ENCODE measurements at places on chromosomes 1 and 21. TPM values are rescaled to one million over a fixed set of nuclear protein-coding genes. Genes with fewer than 3 reads are reported as not detected.

The RAD54L gene
- 6.7 TPM for polyA plus RNA-seq

The LRIF1 gene
- 8.6 TPM for polyA plus RNA-seq

The C1orf115 gene
- 11.9 TPM for polyA plus RNA-seq

The KCNN3 gene
- 11.8 TPM for polyA plus RNA-seq

The GJA5 gene
- 16.6 TPM for polyA plus RNA-seq

- no peak for DNase-seq
Observed at GRCh38 chr1:68623700-68624099, 126.8 kb upstream of the DEPDC1 start.

DNA sequence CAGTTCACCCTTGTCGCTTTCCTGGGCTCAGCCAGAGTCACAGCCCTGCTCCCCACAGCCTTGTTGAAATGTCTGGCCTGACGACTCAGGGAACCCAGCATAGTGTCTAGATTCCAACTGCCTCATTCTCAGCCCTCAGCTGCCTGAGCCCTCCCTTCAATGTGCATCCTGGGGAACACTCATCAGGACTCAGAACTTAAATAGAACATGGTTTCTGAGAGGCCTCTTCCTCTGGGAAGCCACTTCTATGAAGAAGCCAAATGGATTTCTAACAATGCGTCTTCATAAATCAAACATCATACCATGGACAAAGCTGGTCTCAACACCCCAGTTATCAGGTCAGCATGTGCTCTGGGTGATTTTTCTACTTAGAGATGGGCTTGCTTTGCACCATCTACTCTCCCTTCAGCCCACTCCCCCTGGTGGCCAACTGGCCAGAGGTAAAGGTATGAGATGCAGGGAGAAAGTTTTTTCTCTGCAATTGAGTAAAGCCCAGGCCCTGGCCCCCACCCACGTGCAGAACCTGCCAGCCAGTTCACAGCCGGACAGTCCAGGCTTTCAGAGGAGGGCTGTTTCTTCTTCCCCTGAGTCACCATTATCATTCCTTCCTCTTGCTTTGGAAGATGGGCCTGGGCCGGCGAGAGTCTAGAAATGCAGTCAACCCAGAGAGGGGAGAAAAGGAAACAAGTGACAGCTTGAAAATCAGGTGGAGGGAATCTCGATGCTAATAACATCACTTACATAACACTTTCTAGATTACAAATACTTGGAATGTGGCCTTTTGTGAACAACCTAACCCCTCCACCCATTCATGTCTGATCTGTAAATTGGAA is 32.1 kb downstream of the CD244 start:
- peak; percentile 8 for DNase-seq

GRCh38 chr1:223082914-223083313 is 60.1 kb downstream of the TLR5 start:
- DNase-seq, result no peak

GRCh38 chr1:27789540-27790041 is 16.6 kb downstream of the STX12 start:
- no peak for DNase-seq

GRCh38 chr1:152502496-152503180 is 8.0 kb upstream of the LCE5A start:
- DNase-seq, result no peak

- no peak for DNase-seq
Observed at GRCh38 chr1:20588634-20589225, at the start of gene CDA. CDA (plus strand) TSS chr1:20589097; CDS start chr1:20589130, 33 bp downstream.

DNA sequence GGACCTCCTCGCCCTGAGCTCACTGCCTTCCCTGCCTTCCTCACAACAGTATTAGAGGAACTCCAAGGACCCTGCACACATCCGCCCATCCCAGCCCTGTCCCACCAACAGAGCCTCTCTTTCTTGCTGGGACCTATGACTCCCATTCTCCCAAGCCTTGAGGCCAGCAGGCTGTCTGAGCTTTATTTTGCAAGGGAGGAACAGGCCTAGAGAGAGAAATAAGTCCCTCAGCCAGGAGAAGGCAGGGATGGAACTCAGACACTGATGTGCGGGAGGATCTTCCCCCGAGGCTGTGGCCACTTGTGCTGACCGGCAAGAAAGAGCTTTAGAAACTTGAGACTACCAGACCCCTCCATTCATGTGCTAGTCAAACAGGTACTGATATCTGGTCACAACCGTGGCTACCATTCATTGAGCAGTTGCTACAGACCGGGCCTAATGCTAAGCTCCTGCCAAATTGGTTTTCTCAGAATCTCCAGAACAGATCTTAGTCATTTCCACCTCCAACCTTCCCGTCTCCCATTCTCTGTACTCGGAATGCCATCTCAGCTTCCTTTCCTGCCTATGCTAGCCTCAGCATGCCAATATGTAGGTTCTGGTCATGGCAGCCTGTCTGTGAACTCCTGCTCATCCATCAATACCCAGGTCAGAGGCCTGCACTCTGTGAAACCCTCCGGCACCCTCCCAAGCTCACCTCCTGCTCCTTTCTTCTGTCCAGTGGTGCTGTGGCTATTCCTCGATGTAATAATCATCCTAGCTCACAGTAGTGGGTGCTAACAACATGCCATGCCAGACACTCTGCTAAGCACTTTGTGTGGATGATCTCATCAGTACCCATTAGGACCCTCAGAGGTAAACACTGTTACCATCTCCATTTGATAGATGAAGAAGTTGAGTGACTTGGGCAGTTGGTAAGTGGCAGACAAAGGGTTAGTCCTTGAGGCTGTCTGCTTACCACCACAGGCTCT is 3.8 kb downstream of the TMEM54 start:
- DNase-seq, result no peak

- peak; percentile 55 for DNase-seq
Observed at GRCh38 chr1:65068202-65069010, 79.6 kb upstream of the AK4 start.

GRCh38 chr1:177439301-177439700 is 268.5 kb downstream of the BRINP2 start:
- DNase-seq, result no peak

DNA sequence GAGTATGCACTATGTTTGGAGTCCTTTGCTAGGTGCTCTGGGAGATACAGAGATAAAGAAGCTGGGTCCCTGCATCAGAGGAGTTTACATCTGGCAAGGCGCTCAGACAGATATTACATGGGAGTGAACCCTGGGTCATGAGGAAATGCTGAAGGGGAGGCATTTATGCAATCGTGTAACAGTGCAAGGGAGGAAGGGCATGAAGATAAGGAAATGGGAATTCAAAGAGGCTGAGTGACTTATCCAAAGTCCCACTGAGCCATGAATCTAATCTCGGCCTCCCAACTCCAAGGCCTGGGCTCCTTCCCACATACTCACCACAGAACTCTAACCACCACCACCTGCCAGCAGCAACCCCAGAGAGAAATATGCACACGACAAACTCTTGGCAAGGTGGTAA is 51.6 kb downstream of the FAM163A start:
- no peak for DNase-seq

DNA sequence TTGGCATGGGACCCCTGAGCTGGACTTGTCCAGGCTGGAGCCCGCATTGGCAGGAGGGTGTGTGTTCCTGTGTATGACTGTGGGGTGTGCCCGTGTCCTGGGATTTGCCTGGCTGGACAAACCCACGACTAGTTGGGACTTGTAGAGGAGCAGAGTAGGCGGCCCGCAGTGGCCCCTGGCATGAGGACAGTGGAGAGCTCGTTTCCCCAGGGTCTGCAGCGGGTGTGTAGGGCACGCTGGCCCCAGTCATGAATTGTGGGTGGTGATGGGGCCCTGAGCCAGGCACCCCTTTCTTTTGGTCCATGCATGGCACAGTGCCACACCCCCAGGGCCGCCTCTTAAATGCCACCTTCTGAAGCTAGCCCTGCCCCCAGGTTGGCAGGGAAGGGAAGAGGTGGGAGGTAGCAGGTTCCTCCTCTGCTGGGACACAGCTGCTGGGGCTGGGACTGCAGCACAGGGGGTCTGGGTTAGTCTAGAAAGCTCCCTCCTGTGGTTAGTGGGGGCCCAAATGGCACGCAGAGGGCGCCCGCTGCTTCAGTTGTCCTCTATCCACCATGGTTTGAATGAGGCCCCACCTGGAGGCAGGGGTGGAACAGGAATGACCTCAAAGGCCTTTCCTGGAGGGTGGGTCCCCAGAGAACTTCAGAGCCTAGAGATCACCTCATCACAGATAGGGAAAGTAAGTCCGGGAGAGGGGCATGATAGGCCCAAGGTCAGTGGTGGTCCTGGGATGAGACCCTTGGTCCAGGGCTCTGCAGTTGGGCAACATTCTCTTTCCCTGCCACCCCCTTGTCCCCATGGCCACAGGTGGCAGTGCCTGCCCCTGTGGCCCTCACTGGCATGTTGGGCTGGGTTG is 4.1 kb downstream of the CROCC start:
- no peak for DNase-seq

GRCh38 chr1:26320896-26321295 is 3.1 kb downstream of the CD52 start:
- DNase-seq, result no peak

GRCh38 chr1:235023711-235024439 is 104.8 kb downstream of the TOMM20 start:
- no peak for DNase-seq

DNA sequence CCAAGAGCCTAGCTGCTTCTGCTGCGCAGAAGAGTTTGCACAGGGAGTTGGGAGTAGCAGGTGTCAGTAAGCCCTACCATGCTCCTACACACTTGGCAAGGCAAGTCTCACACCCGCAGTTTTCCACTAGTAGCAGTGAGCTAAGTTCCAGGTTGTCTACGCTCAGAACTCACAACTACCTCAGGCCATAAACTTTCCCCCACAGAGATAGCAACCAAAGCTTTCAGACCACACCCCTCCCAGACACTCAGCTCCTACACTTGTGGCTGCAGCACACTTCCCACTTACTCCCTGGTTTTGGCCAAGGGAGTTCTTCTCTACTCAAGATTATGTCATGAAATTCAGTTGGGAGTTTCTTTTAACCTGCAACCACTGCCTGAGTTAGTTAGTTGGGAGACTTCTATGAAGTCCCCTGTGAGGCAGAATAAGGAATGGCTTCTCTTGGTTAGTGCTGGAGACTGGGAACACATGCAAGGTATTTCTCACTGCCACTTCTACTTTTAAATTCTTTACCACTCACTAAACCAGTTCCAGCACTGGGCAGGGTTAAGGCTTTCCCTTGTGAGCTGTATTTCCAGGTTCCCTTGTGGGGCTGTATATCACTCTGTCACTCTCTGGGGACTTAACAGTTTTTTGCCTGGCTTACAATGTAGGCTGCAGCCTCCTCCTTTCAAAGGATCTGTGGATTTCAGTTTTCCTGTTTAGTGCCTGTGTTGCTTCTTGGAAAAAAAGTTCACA is 18.3 kb upstream of the MAB21L3 start:
- no peak for DNase-seq

DNA sequence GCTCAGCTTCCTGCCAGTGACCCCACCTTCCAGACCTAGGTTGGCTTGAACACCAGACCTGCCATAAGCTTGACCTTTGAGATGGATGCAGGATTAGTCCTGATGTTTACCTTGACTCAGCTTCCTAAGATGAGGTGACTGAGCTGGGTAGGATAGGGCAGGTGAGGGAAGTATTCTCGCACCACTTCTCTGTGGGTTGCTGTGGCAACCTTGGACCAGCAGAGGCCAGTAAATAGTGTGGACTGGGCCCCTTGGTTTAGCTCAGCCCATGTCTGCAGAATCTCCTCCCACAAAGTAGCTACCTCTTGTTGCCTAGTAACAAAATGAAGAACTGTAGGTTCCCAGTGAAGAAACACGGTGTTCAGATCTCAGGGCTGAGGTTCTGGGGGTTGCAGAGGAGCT is 8.4 kb downstream of the RPS6KA1 start:
- no peak for DNase-seq

DNA sequence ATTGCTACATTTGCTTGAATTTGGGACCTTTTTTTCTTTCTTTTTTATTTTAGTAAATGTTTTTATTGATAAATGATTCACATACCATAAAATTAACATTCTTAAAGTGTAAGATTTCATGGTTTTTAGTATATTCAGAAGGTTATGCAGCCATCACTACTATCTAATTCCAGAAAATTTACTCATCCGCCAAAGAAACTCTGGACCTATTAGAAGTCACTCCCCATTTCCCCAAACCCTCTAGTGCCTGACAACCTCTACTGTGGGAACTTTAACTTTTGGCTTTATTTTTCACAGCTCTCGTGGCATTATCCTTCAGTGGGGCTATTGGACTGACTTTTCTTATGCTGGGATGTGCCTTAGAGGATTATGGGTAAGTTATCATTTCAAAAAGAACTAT is 4.5 kb downstream of the LEPR start:
- no peak for DNase-seq

GRCh38 chr1:246528933-246529731 is 22.1 kb upstream of the SMYD3 start:
- DNase-seq, result no peak

GRCh38 chr21:45993210-45994085 is 11.9 kb downstream of the COL6A1 start:
- no peak for DNase-seq

DNA sequence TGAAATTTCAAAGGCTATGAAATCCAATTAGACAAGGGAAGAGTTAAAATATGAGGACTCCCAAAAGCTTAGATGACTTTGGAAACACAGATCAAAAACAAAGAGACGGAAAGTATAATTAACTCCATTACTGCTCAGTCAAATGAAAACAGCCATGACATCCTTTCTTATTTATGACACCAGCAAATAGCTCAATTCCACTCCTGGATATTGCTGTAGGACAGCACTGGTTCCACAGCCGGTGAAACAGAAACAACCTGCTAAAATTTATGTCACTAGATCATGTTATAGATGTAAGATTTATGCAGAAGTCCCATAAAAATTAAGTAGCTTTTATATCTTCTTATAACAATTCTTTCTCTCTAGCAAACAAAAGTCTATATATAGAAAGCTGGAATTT is 65.6 kb upstream of the RRP15 start:
- DNase-seq, result no peak

- no peak for DNase-seq
Observed at GRCh38 chr21:38221594-38221993, 35.2 kb upstream of the KCNJ15 start.

DNA sequence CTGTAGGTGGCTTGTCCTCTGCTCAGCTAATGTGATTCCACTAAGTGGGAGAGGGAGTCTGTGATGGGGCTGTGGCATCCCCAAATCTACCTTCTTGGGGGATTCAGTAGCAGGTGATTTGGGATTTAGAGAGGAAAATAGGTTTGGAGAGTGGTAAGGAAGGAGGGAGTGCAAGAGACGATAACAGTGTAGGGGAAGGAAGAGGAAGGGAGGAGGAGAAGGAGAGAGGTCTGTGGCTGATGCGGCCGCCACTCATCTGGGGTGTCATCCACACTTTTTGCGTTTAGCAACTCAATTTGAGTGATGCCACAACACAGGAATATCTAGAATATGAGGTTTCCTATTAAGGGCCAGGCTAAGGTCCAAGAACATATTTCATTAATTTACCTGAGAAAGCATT is 23.8 kb upstream of the PCP4 start:
- DNase-seq, result no peak

GRCh38 chr1:188432427-188432826 is 1603.7 kb downstream of the PLA2G4A start:
- DNase-seq, result no peak

GRCh38 chr1:59751801-59752200 is 62.9 kb upstream of the HOOK1 start:
- DNase-seq, result no peak

DNA sequence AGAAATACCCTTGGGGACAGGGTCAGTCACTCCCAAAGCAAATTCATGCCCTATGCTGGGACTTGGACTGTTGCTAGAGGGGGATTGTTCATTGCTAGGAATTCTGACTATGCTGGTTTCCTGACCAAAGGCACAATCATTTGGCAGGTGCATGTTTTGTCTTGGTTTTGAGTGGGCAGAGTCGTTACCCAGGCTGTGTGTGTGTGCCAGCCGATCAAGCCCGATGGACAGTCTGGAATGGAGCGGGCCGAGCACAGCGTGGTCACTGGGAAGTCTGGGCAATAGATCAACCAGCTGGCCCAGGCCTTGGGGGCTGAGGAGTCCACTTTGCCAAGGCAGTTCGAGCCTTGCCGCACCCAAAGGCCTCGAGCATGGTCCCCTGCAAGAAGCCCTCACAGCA is 60.9 kb downstream of the HTR6 start:
- no peak for DNase-seq
